ENCODE measurements at places on chromosomes 16 and 17. TPM values are rescaled to one million over a fixed set of nuclear protein-coding genes. Genes with fewer than 3 reads are reported as not detected.
A peak's percentile ranks its signal among the peaks of the same experiment; 100 is the strongest.

GRCh38 chr17:71441098-71441497, 679.7 kb upstream of the SOX9 start:
- no peak for DNase-seq

DNA sequence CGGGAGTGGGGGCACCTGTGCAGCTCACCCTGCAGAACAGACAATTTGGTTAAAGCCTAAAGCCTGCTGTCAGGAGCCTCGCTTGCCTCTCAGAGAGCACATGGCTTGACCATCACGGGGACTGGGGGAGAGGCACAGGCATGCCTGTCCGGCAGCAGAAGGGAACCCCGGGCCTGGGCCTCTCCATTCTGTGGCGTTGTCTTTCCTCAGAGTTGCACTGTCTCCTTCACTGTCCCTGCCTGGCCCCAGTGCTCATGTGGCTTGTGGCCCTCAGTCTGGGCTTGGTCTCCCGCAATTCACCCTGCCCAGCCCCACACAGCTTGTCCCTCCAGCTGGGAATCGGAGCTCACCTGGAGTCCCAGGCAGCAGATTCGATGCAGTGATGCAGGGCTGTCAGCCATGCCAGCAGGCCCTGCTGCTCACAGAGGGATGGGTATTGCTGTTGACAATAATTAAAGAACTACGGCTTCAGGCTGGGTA, 189.9 kb downstream of the SEC14L1 start:
- no peak for DNase-seq

DNA sequence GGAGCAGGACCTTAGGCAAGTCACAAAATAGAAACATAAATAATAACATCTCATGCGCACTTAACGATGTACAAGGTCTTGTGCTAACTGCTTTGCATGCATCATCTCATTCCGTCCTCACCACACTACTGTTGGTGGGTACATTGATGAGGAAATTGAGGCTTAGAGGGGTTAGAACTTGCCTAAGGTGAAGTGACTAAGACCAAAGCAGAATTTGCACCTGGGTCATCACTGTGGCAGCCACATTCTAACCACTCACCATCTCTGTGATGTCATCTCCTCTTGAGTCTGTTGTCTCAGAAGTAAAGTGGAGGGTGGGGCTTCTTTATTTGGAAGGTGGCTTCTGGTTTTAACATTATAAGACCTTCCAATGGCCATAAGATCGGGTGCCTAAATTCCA, 20.4 kb upstream of the TRIM25 start:
- DNase-seq, result no peak

- no peak for DNase-seq
These were observed 166.4 kb downstream of the CCDC182 start for GRCh38 chr17:57578608-57579225.

- no peak for DNase-seq
These were observed 41.1 kb upstream of the TANGO6 start for GRCh38 chr16:68802190-68802589.

DNA sequence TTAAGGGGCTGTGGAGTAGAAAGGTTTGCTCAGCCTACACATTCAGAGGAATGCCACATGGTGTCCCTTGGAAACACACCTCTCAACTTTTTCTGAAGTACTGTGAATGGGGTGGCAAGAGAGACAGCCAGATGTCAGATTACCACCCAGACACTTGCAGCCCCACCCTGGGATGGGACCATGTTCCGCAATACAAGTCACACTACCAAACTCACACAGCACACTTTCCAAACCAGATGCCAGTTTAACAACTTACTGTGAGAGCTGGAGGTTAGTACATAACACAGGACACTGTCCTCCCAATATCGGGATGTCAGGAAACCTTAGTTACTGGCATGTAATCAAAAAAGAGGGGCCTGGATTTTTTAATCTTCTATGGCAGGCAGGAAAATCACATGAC, 7.9 kb downstream of the USP7 start:
- DNase-seq, result no peak

DNA sequence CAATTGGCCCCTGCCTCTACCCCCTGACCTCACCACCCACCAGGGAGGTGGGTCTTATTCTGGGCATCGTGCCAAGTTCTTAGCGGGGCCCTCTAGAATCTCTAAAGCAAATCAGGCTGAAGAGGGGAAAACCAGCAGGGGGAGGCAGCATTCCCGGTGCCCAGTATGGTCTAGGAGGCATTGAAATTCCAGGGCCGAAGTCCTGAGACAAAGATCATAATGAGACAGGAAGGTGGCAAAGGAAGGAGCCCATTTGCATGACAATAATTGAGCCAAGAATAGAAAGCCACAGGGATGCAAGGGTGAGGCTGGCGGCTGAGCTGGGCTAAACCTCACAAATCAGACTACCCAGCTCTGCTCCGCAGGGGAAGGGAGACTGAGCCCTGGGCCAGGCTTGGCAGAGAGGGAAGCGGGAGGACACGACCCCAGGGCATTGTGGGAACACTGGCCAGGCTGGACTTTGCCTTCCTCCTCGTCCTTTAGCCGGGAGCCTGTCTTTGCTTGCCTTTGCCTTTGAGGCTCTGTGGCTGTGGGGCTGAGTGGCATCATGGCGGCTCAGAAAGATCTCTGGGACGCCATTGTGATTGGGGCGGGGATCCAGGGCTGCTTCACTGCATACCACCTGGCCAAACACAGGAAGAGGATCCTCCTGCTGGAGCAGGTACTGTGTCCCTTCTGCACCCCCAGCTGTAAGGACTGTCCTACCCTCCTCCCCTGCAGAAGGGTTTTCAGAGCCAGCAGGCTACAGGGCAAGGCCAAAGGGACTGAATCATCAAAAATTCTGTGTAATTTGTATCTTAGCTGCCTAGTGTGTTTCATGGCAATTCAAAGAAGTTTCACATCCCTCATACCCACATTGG, at the start of gene PIPOX:
PIPOX (plus strand) TSS at position 463 of the 860 bp plus-strand sequence; CDS start at position 548, 85 bp downstream.
- DNase-seq, result no peak

DNA sequence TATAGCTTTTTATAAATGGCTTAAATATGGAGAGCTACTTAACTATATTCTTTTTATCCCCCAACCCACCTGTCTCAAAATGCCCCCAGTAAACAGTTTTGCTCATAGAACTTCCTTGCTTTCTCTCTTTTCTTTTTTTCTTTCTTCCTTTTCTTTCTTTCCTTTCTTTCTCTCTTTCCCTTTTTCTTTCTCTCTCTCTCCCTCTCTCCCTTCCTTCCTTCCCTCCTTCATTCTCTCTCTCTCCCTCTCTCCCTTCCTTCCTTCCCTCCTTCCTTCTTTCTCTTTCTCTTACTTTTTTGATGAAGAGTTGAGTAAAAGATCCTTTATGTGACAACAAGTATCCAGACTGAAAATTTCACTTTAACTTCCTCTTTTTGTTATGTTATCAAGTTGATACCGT, 48.2 kb downstream of the KCNJ2 start:
- no peak for DNase-seq

DNA sequence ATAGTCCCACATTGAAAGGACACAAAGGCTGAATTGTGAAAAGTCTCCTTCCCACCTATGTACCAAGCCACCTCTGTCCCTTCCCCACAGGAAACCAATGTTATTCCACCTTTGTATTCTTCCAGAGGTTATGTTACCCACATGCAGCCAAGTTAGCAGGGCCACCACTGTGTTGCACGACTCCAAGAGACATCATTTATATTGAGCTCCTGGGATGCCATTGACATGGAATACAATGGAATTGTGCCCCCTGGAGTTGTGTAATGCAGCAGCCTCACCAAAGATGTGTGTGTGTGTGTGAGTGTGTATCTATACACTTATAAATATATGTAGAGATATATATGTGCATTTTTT, 21.6 kb upstream of the MSI2 start:
- no peak for DNase-seq

DNA sequence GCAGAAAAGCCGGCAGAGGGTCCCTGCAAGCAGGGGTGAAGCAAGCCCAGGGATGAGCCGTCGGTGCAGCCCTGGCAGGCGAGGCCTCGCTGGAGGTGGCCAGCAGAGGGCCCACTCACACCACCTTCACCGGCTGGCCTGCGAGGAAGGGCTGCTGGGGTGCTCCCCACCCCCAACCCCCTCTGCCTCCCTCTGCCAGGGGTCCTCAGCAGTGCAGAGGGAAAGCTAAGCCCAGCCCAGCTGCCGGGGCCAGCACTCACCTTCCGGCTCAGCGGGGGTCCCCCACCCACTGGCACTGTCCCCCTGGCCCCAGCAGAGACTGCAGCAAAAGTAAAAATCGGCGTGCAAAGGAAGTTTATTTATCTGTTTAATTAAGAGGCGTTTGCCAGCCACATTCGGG, 113.4 kb downstream of the ENGASE start:
- DNase-seq, result no peak

DNA sequence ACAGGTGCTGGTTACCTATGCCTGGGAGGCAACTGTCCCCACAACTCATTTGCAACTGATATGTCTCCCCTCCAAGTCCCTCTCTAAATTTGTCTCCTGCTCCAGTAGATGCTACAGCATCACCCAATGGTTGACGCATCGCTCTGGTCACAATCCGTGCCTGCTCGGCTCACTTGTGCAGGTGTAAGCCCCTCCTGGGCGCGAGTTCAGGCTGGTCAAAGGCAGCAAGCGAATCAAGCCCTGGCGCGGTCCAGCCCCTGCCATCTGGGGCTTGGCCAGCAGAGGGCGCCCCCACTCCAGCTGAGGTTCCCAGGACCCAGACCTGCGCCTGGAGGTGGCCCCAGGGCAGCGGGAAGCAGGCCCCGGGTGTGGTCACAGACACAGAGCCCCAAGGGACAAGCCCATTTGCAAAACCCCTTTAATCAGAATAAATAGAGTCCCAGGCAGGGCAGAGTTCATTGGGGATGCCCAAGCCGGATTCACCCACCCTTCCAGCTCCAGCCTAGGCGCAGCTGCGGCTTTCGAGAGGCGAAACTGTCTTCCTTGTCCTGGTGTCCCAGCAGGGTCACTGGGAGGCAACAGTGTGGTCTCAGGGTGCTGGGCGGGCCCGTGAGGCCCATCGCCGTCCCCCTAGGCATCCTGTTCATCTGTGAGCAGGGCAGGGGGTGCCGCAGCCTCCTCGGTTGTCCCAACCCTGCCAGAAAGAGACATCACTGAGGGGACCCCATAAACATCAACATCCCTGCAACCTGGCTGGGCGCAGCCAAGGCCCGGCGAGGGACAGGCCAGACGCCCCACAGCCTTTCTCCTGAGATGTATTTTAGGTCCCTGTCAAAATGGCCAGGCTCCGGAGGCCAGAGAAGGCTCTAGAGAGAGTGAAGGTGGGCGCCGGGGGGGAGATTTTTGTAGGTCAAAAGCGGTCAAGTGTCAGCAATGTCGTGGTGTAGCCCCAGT, 15.8 kb downstream of the TMC6 start:
- peak; percentile 83 for DNase-seq

GRCh38 chr17:78418326-78419026, 40.0 kb downstream of the PGS1 start:
- DNase-seq, result no peak

GRCh38 chr16:22373662-22374310, 633 bp downstream of the CDR2 start:
- DNase-seq, result peak; percentile 48

GRCh38 chr17:79064026-79064425, 10.6 kb upstream of the ENGASE start:
- DNase-seq, result no peak

GRCh38 chr16:21698169-21699032, 34.6 kb downstream of the OTOA start:
- DNase-seq, result no peak

GRCh38 chr16:21184834-21185233, 26.4 kb downstream of the LDAF1 start:
- DNase-seq, result no peak

DNA sequence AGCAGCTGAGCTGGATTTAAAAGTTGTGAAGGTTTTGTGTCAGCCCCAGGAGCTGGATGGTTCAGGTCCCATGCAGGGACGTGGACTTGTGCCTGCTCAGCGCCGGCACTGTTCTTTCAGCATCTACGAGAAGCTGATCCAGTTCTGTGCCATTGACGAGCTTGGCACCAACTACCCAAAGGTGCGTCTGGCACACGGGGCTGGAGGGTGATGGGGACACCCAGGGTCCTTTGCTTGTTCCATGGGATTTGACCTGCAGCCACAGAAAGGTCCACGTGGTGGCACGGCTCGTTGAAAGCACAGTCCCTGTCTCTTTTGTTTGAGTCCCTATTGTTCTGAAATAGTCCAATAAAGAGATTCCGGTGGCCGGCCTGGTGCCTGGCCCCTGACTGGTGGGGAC, 18.1 kb upstream of the ITGB4 start:
- no peak for DNase-seq

DNA sequence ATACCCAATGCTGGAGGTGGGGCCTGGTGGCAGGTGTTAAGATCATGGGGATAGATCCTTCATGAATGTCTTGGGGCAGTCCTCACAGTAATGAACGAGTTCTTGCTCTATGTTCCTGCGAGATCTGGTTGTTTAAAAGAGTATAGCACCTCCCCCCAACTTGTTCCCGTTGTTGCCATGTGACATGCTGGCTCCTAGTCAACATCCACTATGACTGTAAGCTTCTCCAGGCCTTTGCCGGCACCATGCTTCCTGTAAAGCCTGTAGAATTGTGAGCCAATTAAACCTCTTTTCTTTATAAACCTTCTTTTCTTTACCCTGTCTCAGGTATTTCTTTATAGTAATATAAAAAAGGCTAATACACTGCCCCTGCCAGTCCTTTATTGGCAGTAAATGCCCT, 33.3 kb downstream of the RANBP10 start:
- DNase-seq, result peak; percentile 23

- DNase-seq, result no peak
These were observed 270.6 kb upstream of the PMFBP1 start for GRCh38 chr16:72442385-72443158.

GRCh38 chr16:7343243-7343642, 10.6 kb downstream of the RBFOX1 start:
- DNase-seq, result peak; percentile 28

- no peak for DNase-seq
These were observed 159.8 kb upstream of the SDK2 start for GRCh38 chr17:73803964-73804435.

KRTAP9-2 gene
- total RNA-seq, result not detected

APOBR gene
- total RNA-seq, result 0.38 TPM

HASPIN gene
- 0.33 TPM for total RNA-seq

TPSG1 gene
- not detected for total RNA-seq

PPP1R27 gene
- 0.25 TPM for total RNA-seq

BRICD5 gene
- total RNA-seq, result 10.9 TPM

CDH16 gene
- total RNA-seq, result not detected

CD7 gene
- 0.47 TPM for total RNA-seq

SHCBP1 gene
- 0.44 TPM for total RNA-seq

PIGL gene
- 7.1 TPM for total RNA-seq

TMC6 gene
- 39.5 TPM for total RNA-seq

GINS3 gene
- 4.7 TPM for total RNA-seq

GLIS2 gene
- total RNA-seq, result 17.2 TPM

NPIPA2 gene
- total RNA-seq, result 3.6 TPM

QRICH2 gene
- 2.4 TPM for total RNA-seq

SLC47A2 gene
- not detected for total RNA-seq

TMIGD1 gene
- not detected for total RNA-seq

KRTAP2-2 gene
- not detected for total RNA-seq

TEKT5 gene
- total RNA-seq, result not detected

All from left ventricle myocardium inferior (tissue), 1 donor.